ENCODE measurements at places on chromosomes 3 and 15.

- no peaks in the 10 kb centered on the region for H3K36me3 ChIP-seq
- H3K27ac ChIP-seq: no peak overlapping the region
- no peak overlapping the region for H3K4me3 ChIP-seq
- no peaks in the 10 kb centered on the region for H3K4me1 ChIP-seq
- no peaks in the 10 kb centered on the region for H3K27me3 ChIP-seq
- no peak for DNase-seq
Measured at GRCh38 chr3:81650187-81650586, 111.3 kb downstream of the GBE1 start.

GRCh38 chr3:158105710-158106253 lies 438 bp downstream of the SHOX2 start:
- peaks cover 4% of the 10 kb centered on the region for H3K27me3 ChIP-seq
- peak; percentile 28 for DNase-seq
- peak overlapping the region; percentile 16 for H3K4me3 ChIP-seq
- no peak overlapping the region for H3K27ac ChIP-seq
- no peaks in the 10 kb centered on the region for H3K36me3 ChIP-seq

DNA sequence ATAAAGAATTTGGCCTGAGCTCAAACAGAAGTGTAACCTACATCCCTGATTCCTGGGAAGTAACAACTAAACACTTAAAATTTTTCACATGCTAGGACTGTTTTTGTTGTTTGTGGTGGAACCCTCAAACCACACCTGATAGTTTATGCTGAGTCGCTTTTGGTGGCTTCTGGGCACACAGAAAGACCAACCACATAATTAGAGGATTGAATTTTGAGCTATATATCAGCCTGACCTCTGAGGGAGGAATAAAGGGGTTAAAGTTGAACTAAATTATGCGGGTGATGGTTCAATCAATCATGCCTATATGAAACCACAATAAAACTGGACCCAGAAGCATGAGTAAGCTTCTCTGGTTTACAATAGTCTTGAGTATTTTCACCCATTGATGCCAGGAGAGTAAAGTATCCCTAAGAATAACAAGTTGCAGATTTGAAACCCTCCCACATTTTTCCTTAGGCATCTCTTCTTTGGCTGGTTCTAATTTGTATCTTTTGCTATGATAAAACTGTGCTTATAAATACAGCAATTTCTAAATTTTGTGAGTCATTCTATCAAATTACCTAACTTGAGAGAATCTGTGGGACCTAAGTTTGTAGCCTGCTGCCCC lies 1304.5 kb upstream of the GBE1 start:
- H3K36me3 ChIP-seq: no peaks in the 10 kb centered on the region
- no peak overlapping the region for H3K27ac ChIP-seq
- H3K27me3 ChIP-seq: no peaks in the 10 kb centered on the region
- no peak for DNase-seq

- H3K4me1 ChIP-seq: no peaks in the 10 kb centered on the region
- H3K4me3 ChIP-seq: no peak overlapping the region
- H3K27me3 ChIP-seq: no peaks in the 10 kb centered on the region
- no peak for DNase-seq
- H3K27ac ChIP-seq: no peak overlapping the region
- H3K36me3 ChIP-seq: no peaks in the 10 kb centered on the region
Measured at GRCh38 chr3:40827942-40828688, 303.4 kb downstream of the ZNF621 start.

GRCh38 chr3:133896002-133896761 lies 500 bp upstream of the RAB6B start:
- no peaks in the 10 kb centered on the region for H3K36me3 ChIP-seq
- H3K27me3 ChIP-seq: no peaks in the 10 kb centered on the region
- H3K4me1 ChIP-seq: peaks cover 19% of the 10 kb centered on the region
- H3K27ac ChIP-seq: no peak overlapping the region
- peak overlapping the region; percentile 37 for H3K4me3 ChIP-seq

DNA sequence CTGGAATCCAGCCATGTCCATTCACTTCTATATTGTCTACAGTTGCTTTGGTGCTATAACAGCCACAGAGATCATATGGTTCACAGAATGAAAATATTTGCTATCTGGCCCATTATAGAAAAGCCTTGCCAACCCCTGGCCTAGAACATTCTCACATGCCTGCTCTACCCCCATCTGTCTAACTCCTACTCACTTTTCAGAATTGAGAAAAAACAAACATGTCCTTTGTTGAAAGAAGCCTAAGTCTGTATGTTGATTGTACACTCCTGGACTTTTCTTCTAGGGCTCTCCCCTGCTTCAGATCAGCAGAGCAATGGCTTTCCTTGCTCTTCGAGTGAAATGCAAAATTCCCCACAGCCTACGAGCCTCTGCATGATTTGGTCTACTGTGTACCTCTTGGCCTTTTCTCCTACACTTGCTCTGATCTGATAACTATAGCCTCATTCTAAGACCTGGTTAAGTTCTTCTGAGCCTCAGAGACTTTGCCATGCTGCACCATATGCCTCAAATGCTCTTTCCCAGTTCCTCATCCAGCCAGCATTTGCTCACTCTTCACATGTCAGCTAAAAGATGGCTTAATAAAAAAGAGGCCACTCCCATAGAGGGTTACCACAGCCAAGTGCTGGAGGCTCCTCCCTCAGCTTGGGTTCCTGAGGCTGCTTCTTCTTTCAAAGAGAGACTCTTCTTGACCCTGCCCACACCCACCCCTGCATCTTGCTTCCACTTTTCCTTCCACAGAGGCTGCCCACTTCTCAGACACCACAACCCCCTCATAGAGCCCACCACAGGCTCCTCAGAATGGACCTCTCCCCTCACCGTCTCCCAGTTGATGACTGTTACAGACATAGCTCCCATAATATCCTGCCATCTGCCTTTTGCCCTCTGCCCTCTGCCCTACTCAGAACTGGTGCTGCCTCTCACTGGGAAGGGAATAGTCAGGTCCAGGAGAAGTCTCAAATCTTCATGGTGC lies 22.9 kb upstream of the DCLK3 start:
- peak; percentile 25 for DNase-seq
- H3K27ac ChIP-seq: no peak overlapping the region
- no peak overlapping the region for H3K4me3 ChIP-seq
- no peaks in the 10 kb centered on the region for H3K27me3 ChIP-seq
- H3K4me1 ChIP-seq: no peaks in the 10 kb centered on the region
- H3K36me3 ChIP-seq: no peaks in the 10 kb centered on the region

DNA sequence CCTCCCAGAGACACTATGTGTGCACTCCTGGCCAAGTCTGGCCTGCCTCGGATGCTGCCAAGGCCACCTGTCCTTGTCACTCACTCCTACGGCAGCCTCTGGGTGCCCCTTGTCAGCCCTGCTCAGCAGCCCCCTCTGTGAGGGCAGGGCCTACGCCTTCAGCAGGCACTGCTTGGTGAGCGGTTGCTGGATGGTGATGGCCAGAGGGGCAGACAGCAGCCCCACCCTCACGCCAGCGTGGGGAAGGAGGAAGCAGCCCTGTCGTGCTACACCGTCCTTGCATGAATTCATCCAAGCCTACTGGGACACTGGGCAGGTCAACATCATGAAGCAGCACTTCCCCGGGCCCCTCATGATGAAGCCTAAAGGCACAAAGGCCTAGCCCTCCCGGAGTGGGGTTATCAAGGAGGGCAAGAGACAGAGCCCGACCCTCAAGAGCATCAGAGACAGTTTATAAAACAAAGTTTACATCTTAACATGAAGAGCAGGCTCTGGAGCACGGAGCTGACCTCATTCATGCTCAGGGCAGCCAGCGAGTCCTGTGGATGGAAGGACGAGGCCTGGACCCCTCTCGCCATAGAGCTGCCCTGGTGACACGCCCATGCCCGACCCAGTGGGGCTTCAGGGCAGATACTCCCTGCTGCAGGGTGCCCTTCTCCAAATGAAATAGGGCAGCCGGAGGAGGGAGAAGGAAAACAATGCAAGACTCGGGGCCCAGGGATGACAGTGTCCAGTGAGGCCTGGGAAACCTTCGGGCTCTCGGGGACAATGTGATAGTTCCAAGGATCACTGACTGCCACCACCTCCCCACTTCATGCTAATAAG lies 25.3 kb downstream of the CHDH start:
- H3K27ac ChIP-seq: no peak overlapping the region
- peaks cover 7% of the 10 kb centered on the region for H3K4me1 ChIP-seq
- H3K27me3 ChIP-seq: no peaks in the 10 kb centered on the region

- DNase-seq: no peak
- no peaks in the 10 kb centered on the region for H3K36me3 ChIP-seq
- H3K27ac ChIP-seq: no peak overlapping the region
- H3K4me3 ChIP-seq: no peak overlapping the region
- H3K27me3 ChIP-seq: no peaks in the 10 kb centered on the region
Measured at GRCh38 chr3:30742796-30743619, 136.6 kb downstream of the TGFBR2 start.

DNA sequence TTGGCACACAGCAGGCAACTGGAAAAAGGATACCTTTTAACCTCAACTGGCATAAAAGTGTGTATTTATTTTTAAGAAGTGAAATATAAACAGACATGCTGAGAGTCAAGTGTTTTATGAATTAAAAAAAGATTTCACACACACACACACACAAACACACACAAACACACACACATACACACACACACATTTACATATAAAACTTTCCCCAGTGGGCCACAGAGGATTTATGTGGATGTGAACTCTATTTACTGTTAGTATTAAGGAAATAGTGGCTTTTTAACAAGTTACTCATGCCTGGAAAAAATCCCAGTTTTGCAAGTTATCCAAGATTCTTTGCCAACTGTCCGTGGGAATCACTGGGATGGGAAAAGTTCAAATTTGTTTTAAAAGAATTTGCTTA lies 725.9 kb upstream of the NR2F2 start:
- no peak overlapping the region for H3K27ac ChIP-seq
- DNase-seq: no peak
- no peaks in the 10 kb centered on the region for H3K27me3 ChIP-seq
- H3K4me1 ChIP-seq: no peaks in the 10 kb centered on the region
- no peak overlapping the region for H3K4me3 ChIP-seq

DNA sequence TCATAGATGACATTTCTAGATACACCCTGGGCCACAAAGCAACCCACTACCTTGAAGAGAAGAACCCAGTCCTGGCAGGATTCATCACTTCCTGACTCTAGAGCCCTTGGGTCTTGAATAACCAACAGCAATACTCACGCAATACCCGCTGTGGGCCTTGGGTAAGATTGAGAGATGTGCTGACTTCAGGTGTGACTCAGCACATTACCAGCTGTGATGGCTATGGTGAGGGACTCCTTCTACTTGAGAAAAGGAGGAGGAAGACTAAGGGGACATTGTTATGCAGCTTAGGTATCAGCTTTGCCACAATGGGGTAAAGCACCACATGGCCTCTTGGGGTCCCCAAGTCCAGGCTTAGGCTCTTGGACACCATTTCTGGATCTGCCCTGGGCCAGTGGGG lies 14.9 kb downstream of the C3orf33 start:
- H3K27me3 ChIP-seq: no peaks in the 10 kb centered on the region
- H3K36me3 ChIP-seq: no peaks in the 10 kb centered on the region
- H3K4me1 ChIP-seq: no peaks in the 10 kb centered on the region

DNA sequence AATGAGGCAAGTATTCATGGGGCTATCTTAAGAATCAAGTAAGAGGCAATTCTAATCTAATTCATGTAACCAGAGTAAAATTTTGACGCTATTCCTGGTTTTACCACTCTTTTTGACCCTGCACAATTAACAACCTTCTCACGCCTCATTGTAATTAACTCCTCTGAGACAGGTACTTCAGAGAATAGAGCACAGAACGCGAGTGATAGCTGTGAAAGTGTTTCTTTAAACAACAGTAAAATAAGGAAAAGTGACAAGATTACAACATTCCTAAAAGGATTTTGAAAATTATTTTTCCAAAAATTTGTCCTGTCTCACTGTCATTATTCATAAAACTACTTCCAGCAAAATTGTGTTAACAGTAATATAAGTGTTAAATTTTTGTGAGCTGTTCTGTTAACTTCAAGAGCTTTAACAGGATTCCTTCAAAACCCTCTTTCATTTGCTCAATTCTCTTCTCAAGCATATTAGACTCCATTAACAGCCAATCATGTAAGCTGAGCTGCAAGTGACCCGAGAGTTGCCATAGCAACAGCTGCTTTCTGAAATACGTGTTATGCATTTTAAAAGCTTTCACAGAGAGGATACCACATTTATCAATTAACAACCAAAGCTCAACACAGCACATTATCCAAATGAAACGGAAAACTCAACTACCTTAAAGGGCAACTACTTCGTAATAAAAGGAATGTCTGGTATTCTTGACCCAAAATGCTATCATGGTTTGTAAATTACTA lies 93.1 kb downstream of the STAG1 start:
- H3K36me3 ChIP-seq: no peaks in the 10 kb centered on the region
- H3K4me1 ChIP-seq: peaks cover 11% of the 10 kb centered on the region
- no peak overlapping the region for H3K4me3 ChIP-seq
- H3K27ac ChIP-seq: no peak overlapping the region
- DNase-seq: peak; percentile 58

- no peak overlapping the region for H3K27ac ChIP-seq
- no peak for DNase-seq
- H3K27me3 ChIP-seq: no peaks in the 10 kb centered on the region
Measured at GRCh38 chr15:60272623-60273022, 125.2 kb downstream of the ANXA2 start.

DNA sequence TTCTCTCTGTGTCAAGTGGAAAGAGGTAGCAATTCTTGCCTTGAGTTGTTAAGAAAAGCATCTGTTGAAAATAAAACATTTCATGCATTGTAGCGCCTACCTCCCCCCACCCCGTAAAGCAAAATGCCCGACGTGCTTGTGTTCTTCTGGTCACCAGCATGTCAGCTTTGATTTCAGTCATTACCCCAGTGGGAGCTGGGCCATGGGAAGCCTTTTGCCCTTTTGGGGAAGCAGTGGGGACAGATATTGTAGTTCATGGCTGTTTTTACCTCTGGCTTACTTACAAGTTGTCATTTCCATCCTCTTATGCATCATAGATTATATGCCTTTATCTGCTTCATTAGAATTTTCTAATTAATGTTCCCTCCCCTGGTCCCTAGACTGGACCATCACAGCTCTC lies 328.7 kb downstream of the RYR3 start:
- H3K36me3 ChIP-seq: no peaks in the 10 kb centered on the region
- H3K4me1 ChIP-seq: no peaks in the 10 kb centered on the region
- DNase-seq: no peak
- no peak overlapping the region for H3K27ac ChIP-seq

- H3K27me3 ChIP-seq: no peaks in the 10 kb centered on the region
- no peak overlapping the region for H3K4me3 ChIP-seq
- no peaks in the 10 kb centered on the region for H3K36me3 ChIP-seq
Measured at GRCh38 chr15:101325263-101326025, 30.4 kb upstream of the SNRPA1 start.

GRCh38 chr3:140187028-140187427 lies 252.0 kb downstream of the CLSTN2 start:
- H3K27ac ChIP-seq: no peak overlapping the region
- peaks cover 36% of the 10 kb centered on the region for H3K4me1 ChIP-seq
- no peaks in the 10 kb centered on the region for H3K36me3 ChIP-seq
- no peak overlapping the region for H3K4me3 ChIP-seq
- H3K27me3 ChIP-seq: no peaks in the 10 kb centered on the region

- no peak overlapping the region for H3K4me3 ChIP-seq
- H3K27me3 ChIP-seq: no peaks in the 10 kb centered on the region
- H3K36me3 ChIP-seq: no peaks in the 10 kb centered on the region
- H3K4me1 ChIP-seq: no peaks in the 10 kb centered on the region
- no peak overlapping the region for H3K27ac ChIP-seq
- no peak for DNase-seq
Measured at GRCh38 chr3:6716420-6716819, 144.5 kb upstream of the GRM7 start.
